ENCODE measurements at places on chromosomes 4 and X.

- DNase-seq = no peak
Observed at GRCh38 chrX:127558811-127559210, 493.4 kb downstream of the ACTRT1 start.

DNA sequence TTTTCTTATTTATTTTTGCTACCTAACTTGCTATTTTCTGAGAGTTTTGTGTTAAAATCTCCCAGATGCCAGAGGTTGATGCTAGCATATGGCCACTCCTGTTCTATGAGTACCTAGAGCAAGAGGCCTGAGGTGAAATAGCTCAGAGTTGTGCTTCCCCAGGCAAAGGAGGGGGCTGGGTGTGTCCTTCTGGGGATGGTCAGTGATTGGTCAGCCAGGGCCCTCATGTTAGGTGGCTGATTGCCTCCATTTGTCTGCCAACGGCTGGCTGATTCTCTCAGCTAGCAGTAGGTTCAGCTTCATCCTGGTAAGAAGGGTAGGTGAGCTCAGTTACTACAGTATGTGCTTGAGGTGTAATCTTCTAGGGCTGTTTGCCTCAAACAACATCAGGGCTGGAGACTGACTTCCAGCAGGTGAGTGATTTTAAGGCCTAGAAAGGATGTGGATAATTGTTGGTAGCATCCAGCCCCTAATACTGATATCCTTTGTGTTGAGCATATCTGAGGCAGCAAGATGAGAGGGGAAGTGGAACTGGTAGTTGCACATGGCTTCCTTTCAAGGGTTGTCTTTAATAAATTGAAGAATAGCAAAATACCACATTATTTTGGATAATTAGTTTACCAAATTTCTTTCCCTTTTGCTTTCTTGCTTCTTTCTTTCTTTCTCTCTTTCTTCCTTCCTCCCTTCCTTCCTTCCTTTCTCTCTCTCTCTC, 62.5 kb upstream of the RHOH start:
- DNase-seq = no peak

GRCh38 chr4:190020790-190021717, 6.0 kb downstream of the FRG2 start:
- DNase-seq = no peak

- no peak for DNase-seq
Observed at GRCh38 chrX:50100188-50100587, 100.6 kb downstream of the AKAP4 start.

GRCh38 chrX:138128027-138128671, 562.2 kb downstream of the ZIC3 start:
- no peak for DNase-seq

- DNase-seq = no peak
Observed at GRCh38 chr4:111639876-111640275, 505.4 kb upstream of the FAM241A start.

GRCh38 chr4:145779319-145779801, 99.4 kb downstream of the C4orf51 start:
- no peak for DNase-seq

DNA sequence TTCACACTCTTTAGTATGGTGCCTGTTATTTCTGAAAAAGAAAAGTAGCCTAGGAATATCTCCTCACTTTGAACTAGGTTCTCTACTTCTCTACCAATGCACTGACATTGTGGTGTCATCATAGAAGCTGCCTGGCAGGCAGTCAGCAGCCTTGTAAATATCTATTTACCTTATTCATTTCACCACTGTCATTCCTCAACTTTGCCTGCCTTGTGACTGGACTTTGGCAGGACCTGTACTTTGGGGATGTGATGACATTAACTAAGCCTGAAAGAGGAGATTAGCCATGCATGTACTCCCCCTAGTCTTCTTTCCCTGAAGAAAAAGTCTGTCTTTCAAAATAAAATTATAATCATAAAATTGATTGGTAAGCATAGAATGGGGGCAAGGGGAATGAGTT, 207.2 kb downstream of the ARAP2 start:
- no peak for DNase-seq

DNA sequence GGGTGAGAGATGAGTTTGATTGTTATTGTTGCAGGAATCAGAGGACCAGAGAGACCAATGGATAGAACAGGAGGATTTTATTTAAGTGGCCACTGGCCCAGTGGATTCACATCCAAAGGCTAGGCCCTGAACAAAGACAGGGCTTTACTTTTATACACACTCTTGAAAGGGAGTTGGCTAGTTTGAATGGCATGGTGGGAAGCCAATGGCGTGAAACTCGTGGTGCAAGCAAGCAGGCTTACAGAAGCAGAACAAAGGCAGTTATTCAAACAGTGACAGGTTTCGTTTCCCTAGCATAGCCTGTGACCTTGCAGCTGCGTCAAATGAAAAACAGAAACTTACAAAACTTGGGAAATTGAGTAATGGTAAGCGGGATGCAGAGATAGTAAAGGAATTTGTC, 110.2 kb upstream of the PRDX4 start:
- DNase-seq = no peak

DNA sequence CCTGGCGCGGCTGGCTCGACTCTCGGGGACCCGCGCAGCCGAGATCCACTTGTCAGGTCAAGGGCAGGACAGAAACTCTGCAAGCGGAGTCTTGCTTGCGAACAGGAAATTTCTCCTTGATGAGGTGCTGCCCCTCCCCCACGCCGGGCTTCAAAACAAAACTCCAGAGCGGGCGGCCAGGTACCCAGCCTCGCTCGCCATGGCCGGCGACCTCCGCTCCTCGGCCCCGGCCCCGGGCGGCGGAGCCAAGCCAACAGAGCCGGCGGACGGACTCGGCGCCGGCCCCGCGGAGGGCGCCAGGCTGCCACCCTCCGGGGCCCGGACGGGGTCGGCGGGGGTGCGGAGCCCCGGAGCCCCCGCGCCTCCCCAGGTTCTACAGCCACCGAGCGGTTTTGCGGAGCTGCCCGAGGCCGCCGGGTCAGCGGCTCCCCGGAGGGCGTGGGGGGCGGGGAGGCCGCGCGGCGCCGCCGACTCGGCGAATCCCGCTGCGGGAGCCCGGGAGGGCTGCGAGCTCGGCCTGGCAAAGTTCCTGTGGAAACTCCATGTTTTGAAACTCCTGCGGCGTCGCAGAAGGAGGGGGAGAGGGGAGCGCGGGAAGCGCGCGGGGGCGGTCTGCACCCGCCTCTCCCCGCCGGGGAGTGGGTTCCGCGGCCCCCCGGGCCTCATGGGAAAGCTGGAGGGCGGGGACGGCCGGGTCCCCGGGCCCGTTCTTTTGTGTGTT, 11.7 kb upstream of the BCOR start:
- peak; percentile 45 for DNase-seq

- no peak for DNase-seq
Observed at GRCh38 chrX:105267167-105267566, 46.7 kb upstream of the TEX13A start.

DNA sequence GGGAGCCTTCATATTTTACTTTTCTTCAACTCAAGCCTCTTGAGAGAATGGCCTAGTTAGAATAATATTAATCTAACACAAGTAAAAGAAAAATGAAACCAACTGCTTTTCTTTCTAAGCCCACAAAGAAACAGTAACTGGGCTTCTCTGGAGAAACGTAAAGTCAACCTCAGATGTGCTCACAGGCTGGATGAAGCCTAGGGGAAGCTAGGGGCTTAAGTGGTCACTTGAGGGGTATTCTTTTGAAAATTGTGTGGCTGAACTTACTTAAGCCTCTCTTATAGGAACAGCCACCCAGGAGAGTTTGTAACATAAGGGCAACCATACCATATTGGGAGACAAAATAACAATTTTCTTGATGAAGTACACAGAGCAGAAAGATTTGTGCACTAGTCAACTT, 279.0 kb downstream of the SPRY1 start:
- no peak for DNase-seq

DNA sequence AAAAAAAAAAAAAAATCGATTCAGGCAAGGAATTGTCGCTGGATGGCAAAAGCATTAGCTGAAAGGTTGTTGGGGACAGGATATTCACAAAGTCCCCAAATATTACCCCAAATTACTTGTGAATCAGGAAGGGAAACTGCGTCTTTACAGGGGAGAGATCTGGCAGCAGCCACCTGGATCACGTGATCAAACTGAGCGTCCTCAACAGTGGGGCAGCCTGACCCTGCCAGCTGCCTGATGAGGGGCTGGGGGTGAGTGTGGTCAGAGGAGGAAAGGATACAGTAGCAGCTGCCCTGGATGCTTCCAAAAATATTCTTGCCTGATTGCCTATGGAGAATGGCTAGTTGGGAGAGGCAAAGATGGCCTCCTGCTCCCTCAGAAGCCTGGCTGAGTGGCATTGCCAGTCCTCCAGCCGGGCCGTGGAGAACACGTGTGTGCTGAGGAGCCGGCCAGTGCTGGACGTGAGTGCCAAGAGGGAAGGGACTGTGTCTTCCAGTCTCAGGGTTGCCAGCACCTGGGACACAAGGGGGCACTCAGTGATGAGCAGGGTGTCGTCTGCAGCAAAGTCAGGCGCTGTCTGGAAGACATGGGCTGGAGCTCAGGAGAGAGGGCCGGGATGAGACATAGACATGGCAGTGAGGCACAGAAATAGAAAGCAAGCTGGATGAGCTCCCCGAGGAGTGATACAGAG, 3.0 kb upstream of the LAGE3 start:
- DNase-seq = no peak

GRCh38 chr4:105715692-105716278, 7.2 kb downstream of the GSTCD start:
- no peak for DNase-seq

DNA sequence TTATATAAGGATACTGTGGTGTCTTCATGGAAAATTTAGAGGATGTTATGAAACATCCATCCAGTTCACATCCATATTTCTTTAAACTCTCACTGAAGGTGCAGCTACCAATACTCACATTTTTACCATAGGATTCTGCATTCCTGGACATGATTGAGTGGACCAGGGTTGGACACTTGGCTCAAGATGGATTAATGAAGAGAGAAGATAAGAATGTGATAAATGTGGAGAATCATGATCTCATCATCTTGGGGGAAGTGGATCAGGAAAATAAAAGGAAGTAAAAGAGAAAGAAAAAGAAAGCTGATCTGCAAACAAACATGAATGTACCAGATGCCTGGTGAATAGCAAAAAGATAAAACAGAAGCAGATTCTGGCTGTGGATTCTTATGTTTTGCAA, 175.4 kb downstream of the NPFFR2 start:
- DNase-seq = no peak
